Activated CD4-positive, alpha-beta T cell treated with anti-CD3 and anti-CD28 coated beads, Interleukin-2, amount 50 U/mL, for 16 hours (primary cell): ENCODE measurements at places on chromosomes 6 and 20.

- DNase-seq: no peak
These were observed 299.7 kb upstream of the PRDM1 start for GRCh38 chr6:105786449-105786848.

DNA sequence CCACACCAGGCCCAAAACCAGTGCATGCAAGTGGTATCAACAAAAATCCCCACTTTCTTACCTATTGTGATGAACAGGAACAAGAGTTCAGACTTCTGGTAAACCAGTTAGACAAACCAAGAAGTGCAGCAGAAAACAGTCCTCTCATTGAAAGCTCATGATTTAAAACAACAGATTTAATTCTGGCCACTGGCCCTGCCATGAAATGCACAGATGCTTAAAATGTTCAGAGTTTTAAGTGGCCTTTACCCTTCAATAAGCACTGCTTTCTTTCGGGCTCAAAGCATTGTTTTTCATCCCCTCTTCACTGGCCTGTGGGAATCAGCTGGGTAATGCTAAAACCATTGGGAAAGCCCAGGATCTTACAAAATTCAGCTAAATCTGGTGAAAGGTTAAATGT is 102.4 kb upstream of the ISM1 start:
- no peak for DNase-seq

- DNase-seq: no peak
These were observed 105.6 kb upstream of the NXT1 start for GRCh38 chr20:23244916-23245552.

DNA sequence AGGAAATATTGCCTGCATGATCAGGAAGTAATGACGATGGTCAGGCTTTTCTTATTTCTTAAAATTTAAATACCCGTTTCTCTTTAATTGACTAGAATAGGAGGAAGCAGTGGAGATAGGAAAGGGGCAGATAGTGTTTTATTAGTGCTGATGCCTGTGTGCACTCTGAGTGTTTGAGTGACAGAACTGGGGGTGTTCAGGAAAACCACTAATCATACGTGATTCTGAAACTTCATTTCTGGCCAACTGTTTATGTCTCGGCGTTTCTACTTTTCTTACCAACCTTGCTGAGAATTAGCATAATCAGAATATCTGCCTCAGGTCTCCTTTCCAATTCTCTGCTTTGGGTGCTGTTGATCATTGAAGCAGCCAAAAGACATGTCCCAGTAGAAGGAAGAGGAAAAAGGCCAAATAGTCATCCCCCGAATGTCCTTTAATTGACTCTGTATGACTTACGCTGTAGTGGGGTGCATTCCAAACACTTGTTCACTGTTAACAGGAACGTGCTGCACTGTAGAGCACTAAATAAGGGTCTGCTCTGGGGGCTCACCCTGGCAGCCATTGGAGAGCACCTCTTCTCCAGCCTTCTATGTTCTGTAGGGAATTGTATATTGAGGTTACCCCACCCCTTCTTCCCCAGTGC is 152.9 kb downstream of the JARID2 start:
- DNase-seq: peak; percentile 62

GRCh38 chr6:66568271-66568670 is 861.2 kb upstream of the EYS start:
- no peak for DNase-seq

DNA sequence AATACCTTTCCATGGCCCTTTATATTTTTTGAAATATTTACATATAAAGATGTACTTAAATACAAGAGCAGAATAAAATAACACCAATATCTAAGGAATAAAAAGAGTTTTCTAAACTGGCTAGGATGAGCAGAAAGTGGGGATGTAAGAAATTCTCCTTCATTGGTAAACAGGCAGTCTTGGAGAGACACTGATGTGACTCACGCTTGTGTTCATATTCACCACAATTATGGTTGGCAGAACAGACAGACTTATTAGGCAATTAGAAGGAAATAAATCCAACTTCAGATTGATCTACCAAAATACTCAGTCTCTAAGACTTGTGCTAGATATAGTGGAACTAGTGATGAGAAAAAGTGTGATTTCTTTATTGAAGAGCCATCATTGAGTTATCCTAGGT is 463.7 kb downstream of the CDC5L start:
- no peak for DNase-seq

GRCh38 chr6:160160450-160160849 is 38.8 kb downstream of the SLC22A1 start:
- DNase-seq: no peak

GRCh38 chr6:164826831-164827468 is 482.5 kb downstream of the C6orf118 start:
- DNase-seq: no peak

DNA sequence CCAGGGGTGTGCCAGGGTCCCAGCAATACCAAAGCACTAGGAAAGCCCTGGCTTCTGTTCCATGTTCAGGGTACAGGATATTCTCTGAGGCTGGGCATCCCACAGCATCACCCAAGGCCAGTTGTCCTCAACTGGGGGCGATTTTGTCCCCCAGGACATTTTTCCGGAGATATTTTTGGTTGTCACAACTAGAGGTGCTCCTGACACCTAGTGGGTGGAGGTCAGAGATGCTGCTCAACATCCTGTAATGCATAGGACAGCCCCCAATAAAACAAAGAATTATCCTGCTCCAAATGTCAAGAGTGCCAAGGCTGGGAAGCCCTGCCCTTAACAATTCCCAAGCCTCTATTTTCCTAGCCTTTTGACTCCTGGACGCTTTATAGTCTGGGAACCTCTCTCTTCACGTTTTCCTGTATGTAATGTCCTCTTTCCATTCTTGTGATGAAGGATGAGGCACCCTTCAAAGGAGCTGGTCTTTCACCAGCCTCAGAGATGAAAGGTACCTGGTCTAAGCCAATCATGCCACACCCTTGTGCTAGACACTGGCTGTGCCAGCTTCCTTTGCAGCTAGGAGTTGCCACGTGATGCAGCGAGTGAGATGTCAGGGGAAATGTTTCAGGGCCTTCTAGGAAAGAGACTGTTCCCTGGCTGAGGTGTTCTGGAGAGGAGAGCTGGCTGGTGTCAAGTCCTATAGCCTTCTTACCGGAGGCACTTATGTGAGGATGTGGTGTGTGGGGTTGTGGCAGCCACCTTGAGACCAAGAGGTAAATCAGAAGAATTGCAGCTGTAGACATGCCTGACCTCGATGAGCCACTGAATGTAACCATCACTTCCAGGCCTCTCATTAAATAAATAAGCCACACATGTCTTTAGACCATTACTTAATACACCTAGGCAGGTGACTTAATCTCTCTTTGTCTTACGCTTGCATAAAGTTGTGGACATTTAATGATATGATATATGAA is 23.4 kb upstream of the KCNG1 start:
- no peak for DNase-seq

GRCh38 chr6:162289972-162290371 is 437.6 kb downstream of the PRKN start:
- no peak for DNase-seq
